ENCODE measurements at places on chromosomes 5 and 9.
A peak's percentile ranks its signal among the peaks of the same experiment; 100 is the strongest.

DNA sequence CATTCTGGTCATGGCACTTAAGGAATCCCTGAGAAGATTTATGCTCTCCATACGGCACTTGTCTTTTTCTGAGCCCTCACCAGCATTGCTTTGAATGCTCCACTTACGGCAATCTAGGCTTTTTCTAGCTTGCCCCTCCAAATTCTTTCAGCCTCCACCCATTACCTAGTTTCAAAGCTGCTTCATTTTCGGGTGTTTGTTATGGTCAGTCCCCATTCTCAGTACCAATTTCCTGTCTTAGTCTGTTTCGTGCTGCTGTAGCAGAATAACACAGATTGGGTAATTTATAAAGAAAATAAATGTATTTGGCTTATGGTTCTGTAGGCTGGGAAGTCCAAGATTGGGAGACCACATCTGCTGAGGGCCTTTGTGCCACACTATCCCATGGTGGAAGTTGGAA lies 42.0 kb downstream of the ARHGEF28 start:
- no peak for DNase-seq

- no peak for DNase-seq
Observed at GRCh38 chr9:127148014-127148413, 25.6 kb upstream of the ANGPTL2 start.

DNA sequence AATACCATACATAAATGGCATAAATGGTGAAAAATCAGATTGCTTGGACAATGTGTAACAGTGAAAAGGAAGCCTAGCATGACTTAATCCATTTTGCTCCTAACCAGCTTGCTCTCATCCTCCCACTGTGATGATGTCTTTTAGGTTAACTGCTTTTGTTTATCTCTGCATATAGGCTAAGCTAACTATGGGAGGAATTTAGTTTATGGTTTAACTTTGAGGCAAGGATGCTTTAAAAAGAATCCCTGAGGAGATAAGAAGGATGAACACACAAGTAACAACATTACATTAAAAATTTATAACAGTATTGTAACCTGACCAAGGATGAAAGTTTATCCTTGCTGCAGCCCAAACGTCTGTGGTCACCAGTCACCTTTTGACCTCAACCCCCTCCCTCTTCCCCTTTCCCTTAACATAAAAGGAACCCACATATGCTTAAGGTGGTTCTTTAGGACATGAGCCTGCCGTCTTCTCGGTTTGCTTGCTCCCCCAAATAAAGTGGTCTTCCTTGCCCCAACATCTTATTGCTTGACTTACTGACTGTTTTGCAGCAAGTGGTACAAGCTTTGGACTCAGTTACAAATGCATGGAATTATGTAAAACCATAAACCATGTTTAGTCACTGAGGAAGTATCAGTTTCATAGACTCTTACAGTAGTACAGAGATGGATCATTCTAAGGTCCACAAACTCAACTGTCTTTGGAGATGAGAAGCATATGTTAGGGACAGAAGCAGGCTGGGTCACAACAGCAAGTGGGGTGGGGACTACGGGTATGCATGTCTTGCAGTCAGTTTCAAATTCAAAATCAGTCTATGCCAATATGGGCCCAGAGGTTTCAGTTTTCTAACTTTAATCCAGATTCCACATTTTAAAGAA lies 31.3 kb downstream of the AGXT2 start:
- no peak for DNase-seq

- no peak for DNase-seq
Observed at GRCh38 chr5:28355831-28356230, 1317.4 kb upstream of the CDH9 start.

GRCh38 chr5:14557791-14558415 lies 23.7 kb upstream of the OTULINL start:
- DNase-seq = no peak

DNA sequence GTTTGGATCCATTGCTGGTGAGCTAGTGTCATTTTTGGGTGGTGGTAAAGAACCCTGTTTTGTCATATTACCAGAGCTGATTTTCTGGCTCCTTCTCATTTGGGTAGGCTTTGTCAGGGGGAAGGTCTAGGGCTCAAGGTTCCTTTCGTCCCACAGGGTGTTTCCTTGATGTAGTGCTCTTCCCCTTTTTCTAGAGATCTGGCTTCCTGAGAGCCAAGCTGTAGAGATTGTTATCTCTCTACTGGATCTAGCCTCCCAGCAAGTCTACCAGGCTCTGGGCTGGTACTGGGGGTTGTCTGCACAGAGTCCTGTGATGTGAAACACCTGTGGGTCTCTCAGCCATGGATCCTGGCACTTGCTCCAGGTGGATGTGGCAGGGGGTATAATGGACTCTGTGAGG lies 145.9 kb downstream of the HINT1 start:
- no peak for DNase-seq

- no peak for DNase-seq
Observed at GRCh38 chr5:159894149-159894720, 22.0 kb upstream of the ADRA1B start.

GRCh38 chr9:71680189-71680980 lies 87.9 kb downstream of the CEMIP2 start:
- DNase-seq = no peak

GRCh38 chr5:169164481-169164925 lies 136.4 kb downstream of the SLIT3 start:
- DNase-seq = peak; percentile 31

DNA sequence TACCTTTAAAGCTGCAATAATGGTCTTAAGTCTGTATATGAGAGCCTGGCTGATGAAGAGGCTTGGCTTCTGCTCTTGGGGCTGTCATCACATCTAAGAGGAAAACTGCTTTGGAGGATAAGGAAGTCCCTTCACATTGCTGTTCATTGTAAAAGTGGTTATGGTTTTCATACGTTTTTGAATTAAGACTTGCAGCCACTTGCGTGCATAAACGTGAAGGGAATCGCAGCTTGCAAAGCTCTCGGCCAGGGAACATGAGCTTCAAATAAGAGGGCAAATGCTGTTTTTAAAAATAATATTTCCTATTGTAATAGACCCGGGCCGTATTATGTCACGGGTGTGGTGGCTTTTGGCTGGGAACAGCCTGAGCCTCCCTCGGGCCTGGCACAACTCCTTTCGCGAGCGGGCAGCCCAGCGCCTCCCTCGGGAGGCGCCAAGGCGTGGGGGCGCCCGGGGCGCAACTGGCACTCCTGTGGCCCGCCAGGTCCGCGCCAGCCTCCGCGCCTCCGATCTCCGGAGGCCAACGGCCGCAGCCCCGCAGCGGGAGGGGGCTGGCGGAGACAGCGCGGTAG lies 538 bp upstream of the ARHGEF28 start:
- DNase-seq = no peak

Data from AG09309 (cell line).